ENCODE measurements at places on chromosomes 6 and 20. TPM values are rescaled to one million over a fixed set of nuclear protein-coding genes. Genes with fewer than 3 reads are reported as not detected.

DNA sequence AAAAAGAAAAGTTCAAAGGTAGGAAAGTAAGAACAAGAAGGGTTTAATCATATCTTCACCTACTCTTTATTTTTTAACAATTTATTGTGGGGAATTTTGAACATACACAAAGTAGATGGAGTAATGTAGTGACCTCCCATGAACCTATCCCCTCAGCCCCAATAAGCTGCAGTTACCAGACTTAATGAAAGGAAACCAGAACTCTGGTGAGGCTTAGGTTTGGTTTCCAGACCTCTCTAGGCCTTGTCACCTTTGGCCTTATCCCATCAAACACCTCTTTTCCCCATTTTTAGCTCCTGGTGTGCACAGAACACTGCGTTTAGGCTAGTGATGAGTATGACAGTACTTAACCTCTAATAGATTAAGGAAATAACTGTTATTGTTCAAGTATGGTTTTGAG lies 42.0 kb downstream of the CBFA2T2 start:
- no peak for DNase-seq

- DNase-seq: no peak
These were observed 8.9 kb downstream of the TRAF3IP2 start for GRCh38 chr6:111596784-111597183.

DNA sequence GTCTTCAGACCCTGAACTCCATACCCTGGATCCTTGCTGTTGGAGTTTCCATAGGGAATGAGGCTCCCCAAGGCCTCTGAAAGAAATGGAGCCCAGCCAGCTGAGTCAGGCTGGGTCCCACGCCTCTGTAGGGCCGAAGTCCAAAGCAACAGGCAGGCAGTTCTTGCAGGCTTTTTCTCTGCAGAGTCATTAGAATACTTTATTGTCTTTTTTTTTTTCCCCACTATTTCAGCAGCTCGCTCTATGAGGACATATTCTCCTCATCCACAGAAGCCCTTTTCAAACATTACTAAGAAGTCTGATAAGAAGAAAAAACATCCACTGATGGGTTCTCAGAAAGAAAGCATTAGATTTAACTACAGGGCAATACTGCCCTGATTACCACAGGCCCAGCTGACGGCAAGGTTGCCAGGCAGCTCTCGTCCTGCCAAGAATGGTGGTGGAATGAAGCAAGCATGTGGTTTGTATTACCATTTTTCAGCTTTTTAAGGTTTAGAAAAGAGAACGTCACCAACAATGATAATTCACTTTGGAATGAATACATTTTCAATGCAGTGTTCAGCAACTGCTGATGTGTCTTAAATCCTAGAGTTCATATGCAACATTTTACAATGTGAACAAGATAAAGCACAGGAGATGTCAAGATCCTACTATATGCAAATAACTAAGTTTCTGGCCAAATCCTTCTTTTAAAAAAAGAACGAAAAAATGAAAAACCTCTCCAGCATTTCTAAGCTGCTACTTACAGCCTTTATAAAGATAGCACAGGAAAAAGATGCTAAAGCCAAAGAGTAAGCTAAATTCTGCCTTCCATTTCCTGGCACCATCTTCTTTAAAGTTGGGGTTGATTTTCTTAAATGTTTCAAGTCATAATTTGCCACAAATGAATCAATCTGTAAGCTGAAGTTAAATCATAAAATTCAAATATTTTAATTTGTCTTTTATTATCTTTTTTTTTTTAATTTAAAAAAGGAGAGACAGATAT lies 223.6 kb upstream of the CITED2 start:
- no peak for DNase-seq

The POM121L2 gene
- not detected for total RNA-seq

- DNase-seq: no peak
These were observed 47.2 kb downstream of the TOX2 start for GRCh38 chr20:43961541-43962471.

GRCh38 chr6:46888578-46888977 lies 33.2 kb downstream of the ADGRF5 start:
- DNase-seq: no peak

The THBS2 gene
- total RNA-seq: not detected

GRCh38 chr20:6784210-6784631 lies 16.7 kb downstream of the BMP2 start:
- no peak for DNase-seq

The TNFRSF6B gene
- not detected for total RNA-seq

DNA sequence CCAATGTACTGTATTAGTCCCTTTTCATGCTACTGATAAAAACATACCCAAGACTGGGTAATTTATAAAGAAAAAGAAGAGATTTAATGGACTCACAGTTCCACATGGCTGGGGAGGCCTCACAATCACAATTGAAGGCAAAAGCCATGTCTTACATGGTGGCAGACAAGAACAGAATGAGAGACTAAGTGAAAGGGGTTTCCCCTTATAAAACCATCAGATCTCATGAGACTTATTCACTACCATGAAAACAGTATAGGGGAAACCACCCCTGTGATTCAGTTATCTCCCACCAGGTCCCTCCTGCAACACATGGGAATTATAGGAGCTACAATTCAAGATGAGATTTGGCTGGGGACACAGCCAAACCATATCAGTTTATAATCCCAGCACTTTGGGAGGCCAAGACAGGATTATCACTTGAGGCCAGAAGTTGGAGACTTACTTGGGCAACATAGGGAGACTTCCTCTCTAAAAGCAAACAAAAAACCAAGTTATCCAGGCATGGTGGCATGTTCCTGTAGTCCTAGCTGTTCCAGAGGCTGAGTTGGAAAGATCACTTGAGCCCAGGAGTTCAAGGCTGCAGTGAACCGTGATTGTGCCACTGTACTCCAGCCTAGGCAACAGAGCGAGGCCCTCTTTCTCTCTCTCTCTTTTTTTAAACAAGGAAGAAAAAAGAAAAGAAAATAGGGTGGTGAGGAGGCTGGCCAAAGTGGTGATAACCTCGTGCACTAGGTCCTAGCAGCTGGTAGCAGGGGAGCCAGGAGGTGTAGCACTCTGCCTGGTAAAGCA lies 22.9 kb upstream of the DDR1 start:
- no peak for DNase-seq

DNA sequence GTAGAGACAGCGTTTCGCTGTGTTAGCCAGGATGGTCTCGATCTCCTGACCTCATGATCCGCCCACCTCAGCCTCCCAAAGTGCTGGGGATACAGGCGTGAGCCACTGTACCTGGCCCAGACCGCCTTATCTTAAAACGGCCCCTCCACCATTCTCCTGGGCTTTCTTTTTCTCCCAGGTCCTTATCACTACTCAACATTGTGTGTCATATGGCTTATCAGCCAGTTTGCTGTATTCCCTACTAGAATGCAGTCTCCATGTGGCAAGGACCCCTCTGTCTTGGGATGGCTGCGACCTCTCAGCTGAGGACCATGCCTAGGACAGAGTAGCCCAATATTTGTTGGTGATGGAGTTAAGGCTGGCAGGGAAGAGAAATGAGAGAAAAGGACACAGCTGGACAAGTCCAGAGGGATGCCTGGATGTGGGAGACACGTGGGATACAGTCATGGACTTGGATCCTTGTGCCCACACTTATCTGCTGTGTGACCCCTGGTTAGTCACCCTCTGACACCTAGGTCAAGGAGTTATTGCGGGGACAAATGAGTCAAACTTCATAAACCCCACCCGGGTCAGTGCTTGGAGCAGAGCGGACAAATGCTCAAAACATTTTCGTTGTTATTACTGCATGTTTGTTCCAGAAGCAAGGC lies 24.0 kb downstream of the ADA start:
- no peak for DNase-seq

DNA sequence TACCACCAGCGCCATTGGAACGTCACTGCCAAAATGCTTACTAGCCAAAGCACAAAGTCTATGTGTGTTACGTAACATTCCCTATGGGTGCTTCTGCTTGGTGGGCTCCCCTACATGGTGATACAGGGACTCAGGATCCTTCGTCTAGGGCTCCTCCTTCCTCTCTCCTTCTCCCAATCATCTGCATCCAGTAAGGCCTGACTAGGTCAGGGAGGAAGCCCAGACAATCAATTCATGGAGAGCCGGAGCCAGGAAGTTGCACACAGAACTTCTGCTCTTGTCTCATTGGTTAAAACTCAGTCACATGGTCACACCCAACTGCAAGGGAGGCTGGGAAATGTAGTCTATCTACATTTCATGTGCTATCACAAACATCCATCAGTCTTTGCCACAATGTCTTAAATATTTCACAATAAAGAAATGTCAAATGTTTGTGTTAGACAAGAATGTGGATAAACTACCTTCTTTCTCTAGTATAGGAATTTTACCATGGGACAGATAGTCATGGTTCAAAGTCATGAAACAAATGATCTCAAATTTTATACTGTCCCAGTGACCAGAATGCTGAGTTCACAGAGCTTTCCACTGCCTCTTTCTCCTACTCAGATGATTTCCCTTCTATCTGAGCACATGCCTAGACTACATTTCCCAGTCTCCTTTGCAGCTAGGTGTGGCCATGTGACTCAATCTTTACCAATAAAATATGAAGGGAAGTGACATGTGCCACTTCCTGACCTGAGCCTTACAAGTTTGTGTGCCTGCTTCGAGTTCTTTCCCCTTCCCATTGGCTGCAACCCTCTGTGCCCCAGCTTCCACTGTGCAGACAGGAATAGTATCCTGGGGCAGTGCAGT lies 9.3 kb upstream of the KCNK15 start:
- DNase-seq: no peak

DNA sequence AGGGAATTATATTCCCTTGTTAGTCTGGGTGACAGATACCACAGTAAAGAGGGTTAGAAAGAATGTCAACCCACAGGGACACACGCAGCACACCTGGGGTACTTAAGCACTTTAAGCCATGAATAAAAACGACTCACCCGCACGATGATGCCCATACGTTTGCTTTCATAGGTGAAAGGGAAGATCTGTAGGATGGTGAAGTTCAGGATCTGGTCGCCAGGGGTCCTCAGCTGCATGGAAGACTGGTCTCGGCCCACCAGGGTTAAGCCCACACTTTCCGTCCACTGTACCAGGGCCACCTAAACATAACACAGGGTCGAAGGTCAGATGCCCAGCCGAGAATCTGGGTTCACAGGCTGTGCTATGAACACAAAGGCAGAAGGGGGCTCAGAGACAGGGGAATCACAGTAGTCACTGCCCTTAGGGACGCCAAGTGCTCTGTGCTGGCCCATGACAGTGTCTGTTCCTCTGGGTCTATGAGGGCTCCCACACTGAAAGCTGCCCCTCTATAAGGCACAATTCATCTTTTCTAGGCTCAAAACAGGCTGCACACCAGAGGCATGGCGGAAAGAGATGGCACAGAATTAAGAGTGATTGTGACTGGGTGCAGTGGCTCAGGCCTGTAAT lies 96.8 kb upstream of the NFATC2 start:
- DNase-seq: peak; percentile 70

Measured in CD8-positive, alpha-beta memory T cell (primary cell).